ENCODE measurements at places on chromosomes 3 and 15.

DNA sequence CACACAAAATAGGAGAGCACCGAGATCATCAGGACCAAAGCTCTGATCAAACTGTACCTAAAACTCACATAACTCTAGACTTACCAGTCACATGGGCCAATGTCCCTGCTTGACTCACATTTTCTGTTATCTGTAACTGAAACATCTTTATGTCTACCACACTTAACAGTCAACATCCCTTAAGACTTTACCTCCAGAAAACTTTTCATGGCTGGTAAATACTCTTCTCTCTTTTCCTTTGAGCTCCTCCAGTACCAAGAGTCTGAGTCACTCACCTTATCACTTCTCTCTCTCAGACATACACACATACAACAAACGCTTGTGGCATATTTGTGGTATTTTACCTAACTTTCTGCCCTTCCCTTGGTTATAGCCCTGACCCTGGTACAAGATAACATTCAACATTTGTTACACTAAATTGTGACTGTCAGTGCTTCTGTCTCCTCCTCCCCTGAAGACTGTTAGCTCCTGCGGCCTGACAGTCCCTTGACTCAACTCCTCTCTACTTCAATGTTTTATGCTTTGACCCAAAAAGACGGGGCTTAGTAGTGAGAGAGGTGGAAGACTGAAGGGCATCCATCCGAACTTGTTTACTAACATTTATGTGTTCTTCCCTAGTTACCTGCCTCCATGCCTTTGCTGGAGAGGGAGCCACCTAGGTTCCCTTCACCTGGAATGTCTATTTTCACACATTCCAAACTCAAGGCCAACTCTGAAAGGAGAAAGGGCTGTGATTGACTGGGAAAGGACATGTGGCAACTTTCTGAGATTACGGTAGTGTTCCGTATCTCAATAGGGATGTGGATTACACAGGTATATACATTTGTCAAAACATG lies 3.7 kb upstream of the EFHB start:
- no peak for DNase-seq

DNA sequence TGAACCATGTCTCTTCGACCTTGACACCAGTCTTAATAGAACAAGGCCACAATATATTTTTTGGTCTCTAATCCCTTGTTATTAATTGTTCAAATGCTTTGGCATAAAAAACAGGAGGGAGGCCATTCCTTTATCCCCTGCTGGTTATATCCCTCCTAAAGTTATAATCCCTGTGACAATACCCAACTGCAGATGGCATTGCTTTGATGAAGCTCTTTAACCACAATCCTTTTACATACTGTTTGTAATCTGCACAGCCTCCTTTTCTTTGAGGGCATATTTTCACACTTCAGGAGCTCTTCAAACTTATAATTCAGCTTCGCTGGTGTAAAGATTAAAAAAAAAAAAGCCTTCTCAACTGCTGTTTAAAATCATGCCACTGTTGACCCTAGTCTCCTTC lies 919.0 kb downstream of the EPHA3 start:
- no peak for DNase-seq

DNA sequence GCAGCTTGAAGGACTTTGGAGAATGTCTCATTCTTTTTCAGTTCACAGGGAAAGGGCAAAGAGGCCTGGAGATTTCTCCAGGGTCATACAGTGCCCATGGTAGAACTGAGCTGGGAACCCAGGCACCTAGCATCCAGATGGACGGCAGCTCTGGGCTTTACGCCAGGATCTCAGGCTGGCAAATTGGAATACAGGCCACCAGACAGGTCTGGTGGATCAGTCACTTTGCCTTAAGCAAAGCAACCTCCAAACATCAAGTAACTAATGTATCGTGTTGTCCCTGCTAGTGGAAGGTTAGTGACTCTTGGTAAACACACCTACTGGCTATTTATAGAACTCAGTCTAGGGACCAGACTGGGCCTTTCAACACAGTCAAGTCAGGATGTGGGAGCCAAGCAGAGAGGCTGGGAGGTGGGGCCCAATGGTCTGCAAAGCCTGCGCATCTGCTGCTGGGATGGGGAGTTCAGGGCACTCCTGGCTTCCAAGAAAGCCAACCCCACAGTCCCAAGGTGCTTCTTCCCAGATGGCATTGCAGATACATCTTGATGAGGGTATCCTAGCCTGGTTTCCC lies 30.2 kb downstream of the RPLP1 start:
- DNase-seq = no peak

GRCh38 chr3:156298938-156299337 lies 178.6 kb downstream of the KCNAB1 start:
- no peak for DNase-seq

- DNase-seq = no peak
Observed at GRCh38 chr3:126486360-126486847, 10.7 kb upstream of the ZXDC start.

GRCh38 chr3:90055666-90056065 lies 948.2 kb downstream of the EPHA3 start:
- DNase-seq = no peak

DNA sequence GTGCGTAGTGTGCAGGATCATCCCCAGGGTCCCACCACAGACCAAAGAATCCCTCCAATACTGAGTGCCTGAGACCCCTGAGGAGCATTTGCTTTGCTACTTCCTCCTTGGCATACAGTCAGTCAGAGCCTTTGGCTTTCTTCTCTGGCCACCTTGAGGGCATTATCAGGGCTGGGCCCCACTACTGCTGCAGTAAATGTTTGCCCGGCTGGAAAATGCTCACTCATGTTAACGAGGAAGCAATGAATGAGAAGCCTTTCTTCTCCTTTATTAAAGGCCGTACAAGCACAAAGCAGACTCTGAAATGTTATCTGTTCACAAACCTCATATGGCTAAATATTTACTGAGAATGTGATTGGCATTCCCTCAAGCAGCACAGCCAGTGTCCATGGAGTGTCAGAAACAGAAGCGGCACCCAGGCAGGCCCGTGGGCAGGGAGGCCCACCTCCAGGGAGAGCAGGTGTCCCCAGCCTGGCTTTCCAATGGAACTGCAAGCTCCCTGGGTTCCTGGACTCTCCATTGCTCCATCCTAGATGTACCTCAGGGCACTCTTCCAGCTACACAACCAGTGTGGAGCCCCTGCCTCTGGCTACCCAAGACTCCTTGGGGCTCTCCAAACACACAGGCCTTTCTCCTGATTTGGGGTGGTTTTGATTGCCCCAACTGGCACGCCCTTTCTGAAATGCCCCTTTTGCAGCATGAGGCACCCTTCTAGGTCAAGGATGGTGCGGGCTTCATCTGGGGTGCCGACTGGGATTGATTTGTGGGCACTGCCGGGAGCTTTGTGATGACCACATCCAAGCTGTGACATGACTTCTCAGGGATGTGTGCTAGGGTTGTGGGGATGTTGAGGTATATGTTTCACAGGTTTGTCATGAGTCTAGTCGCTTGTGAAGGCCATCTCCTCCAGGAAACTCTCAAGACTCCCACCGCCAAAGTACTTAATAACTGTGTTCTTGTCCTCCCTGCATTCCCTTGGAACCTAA lies 195.6 kb downstream of the FAM43A start:
- DNase-seq = no peak

- no peak for DNase-seq
Observed at GRCh38 chr3:38117748-38118420, 19.0 kb downstream of the ACAA1 start.

Measured in thoracic aorta (tissue), 2 donors.